ENCODE measurements at places on chromosomes 11 and 22.

DNA sequence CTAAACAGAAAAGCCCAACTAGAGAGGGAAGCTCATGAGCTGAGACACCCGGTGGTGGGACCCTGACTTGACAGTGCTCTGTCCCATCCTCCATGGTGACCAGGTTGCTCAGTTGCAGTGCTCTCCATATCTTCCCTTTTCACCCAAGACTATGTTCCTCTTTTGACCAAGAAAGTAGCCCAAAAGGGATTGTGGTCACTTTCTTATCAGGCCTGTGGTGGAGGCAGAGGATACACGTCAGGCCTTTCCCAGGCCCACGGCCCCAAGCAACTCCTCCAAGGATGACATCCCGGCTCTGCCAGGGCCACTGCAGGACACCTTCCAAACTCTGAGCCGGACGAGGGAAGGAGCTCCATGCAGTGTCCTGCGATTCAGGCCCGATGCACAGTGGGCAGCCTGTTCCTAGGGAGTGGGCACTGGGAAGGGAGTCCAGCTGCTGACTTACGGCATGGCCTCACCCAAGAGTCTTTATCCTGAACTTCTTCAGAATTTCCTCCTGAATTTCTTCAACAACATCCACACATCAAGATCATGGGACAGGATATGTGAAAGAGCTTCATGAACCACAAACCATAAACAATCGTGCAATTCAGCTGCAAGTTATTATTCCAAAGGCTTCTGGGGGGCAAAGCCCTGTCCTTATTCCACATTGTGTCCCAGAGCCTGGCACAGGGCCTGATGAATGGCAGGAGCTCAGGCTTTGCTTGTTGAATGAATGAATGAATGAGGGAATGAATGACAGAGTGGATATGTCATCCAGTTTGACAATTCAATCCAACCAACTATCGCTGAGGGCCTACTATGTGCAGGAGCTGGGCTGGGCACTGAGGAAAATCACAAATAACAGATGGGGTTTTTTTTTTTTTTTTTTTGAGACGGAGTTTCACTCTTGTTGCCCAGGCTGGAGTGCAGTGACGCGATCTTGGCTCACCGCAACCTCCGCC, 36.0 kb upstream of the MYH9 start:
- DNase-seq: no peak

DNA sequence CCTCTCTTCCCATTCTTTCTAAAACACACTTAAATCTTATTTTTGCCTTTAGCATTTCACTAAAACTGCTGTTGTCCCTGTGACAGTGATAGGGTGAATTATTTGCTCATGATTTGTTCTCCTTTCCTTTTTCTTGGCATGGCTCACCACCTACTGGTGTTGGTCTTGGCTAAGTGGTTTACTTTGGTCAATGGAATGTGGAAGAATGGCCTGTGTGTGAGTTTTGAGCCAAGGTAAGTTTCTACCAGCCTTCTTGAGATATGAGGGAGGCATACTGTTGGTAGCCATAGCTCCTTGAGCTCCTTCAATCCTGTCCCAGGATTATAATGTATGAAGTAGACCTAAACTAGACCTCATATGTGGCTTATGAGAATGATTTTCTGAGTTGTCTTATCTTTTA, 506.3 kb upstream of the RAG2 start:
- DNase-seq: no peak

GRCh38 chr11:70061734-70062133, 16.4 kb upstream of the ANO1 start:
- no peak for DNase-seq

DNA sequence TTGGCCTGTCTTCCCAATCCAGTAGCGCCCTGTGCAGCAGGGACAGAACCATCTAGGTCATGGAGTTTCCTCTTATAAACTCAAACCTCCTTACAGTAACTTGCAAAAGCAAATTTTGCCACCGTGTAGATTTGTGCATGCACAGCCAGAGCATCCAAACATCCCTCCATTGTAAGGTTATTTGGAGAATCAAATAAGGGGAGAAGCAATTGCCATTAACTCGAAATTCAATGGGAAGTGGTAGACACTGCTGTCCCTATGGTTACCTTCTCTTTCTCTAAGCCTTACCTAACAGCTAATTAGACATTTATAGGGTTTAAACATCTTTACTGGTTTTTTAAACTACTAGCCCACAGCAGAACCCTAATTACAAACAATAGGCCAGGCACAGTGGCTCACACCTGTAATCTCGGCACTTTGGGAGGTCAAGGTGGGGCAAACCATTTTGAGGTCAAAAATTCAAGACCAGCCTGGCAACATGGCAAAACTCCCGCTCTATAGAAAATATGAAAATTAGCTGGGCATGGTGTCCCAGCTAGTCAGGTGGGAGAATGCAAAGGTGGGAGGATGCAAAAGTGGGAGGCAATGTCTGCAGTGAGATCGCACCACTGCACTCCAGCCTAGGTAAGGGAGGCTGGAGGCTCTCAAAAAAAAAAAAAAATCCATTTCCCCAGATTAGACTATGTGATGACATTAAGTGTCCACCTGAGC, 6.6 kb downstream of the HSPA8 start:
- DNase-seq: no peak

DNA sequence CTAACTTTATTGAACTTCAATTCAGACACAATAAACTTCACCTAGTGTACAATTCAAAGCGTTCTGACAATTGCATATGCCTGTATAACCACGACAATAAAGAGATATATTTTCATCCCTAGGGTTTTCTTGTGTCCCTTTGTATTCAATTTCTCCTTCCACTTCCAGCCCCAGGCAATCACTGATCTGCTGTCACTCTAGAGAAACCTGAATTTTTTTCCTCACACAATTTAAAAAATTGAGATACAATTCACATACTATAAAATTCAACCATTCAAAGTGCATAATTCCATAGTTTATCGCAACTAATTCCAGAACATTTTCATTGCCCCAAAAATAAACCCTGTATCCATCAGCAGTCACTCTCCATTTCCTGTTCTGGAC, 116.6 kb downstream of the MRTFA start:
- no peak for DNase-seq

DNA sequence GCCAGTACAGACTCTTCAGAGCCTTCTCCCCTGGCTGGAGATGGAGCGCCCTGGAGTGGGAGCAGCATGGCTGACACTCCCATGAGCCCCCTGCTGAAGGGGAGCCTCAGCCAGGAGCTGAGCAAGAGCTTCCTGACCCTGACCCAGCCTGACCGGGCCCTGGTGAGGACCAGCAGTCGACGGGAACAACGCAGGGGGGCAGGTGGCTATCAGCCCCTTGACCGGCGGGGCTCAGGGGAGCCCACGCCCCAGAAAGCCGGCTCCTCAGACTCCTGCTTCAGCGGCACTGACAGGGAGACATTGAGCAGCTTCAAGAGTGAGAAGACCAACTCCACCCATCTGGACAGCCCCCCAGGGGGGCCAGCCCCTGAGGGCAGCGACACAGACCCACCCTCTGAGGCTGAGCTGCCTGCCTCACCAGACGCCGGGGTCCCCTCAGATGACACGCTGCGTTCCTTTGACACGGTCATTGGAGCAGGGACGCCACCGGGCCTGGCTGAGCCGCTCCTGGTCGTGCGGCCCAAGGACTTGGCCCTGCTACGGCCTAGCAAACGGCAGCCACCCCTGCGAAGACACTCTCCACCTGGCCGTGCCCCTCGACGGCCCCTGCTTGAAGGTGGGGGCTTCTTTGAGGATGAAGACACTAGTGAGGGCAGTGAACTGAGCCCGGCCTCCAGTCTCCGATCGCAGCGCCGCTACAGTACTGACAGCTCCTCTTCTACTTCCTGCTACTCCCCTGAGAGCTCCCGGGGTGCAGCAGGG, 2.6 kb downstream of the PCNX3 start:
- DNase-seq: no peak

DNA sequence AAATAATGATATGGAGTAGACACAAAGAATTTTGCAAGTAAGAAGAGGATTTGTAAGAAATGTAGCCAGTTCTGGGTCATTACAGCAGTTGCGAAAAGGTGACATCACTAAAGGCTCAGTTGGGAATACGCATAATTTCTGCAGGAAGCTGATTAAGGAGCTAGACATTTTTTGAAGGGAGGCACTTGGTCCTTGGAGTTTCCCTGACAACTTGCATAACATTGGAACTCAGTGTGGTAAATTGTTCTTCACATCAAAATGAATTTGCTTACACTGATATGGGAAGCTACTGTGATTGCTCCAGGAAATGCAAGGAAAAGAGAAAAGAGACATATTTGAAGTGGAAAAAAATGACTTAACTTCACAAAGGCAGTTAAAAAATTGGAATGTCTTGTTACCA, 626.1 kb downstream of the NELL1 start:
- no peak for DNase-seq

- DNase-seq: no peak
Measured at GRCh38 chr11:8038811-8039529, 42.0 kb upstream of the TUB start.

All from left renal pelvis (tissue), 4 donors.